ENCODE measurements at places on chromosomes 2 and 18.

- DNase-seq, result no peak
Measured at GRCh38 chr18:68438983-68439382, 275.9 kb downstream of the TMX3 start.

- no peak for DNase-seq
Measured at GRCh38 chr2:199302851-199303250, 154.9 kb downstream of the SATB2 start.

DNA sequence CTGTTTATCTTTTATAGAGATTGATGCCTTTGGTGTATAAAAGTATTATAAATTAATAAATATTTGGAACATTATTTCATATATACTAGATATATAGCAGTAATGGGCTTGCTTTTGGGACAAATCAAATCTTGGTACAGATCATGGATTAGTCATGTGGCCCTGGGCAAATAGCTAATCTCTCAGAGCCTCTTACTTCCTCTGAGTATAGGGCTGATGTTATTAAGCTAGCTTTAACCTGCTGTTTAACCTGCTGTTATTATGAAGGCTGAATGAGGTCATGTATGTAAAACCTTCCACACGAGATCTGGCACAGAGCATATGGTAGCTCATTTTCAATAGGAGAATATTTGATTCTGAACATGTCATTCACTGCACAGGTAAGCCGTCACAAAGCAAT is 5.7 kb downstream of the ITGB6 start:
- DNase-seq, result peak; percentile 50

DNA sequence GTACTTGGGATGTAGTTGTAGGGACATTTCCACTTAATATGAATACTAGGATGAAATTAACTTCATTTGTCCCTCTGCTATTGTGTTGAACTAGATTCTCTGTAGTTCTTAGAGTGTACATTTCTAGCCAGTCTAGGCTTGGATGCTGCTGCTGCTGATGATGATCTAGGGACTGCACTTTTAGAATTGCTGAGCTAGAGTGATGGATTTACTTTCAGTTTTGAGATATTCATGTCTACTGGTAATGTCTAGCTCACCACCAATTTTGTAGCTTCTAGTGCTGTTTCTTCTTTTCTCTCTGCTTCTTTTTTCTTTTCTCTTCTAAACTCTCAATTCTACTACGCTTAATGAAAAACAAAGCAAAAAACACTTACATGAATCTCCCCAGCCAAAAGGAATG is 49.4 kb downstream of the MRPS9 start:
- DNase-seq, result no peak

- peak; percentile 26 for DNase-seq
Measured at GRCh38 chr2:134988994-134989605, 58.1 kb downstream of the MAP3K19 start.

DNA sequence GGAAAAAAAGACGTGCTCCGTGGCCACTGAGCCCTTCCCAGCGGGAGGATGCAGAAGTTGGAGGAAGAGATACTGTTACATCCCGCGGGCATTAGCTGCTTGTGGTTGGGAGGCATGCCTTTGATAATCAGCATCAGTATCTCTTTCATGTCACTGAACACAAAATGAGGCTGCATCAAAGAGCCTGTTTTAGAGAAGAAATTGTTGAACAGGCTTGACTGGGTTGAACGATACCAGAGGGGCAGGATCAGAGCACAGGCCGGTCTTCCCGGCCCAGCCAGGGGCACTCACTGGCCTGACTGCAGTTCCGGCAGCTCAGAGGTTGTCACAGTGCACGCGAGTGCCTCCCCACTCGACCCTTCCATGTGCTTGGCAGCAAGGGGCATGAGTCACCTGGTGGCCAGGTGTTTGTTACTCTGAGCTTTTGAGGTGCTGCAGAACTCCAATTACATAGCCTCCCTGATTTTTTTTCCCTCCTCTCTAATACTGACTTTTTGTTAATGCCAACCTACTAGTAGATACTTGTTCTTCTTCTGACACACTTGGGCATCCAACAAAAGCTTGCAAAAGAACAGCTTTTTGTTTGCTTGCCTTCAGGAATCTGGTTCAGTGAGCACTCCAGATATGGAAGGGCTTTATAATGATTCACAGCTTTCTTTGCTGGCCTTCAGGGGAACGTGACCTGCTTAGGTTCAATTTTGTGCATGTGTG is 121.6 kb downstream of the VAPA start:
- DNase-seq, result no peak

- DNase-seq, result no peak
Measured at GRCh38 chr2:241309684-241310117, 5.8 kb downstream of the HDLBP start.

- no peak for DNase-seq
Measured at GRCh38 chr18:69291755-69292154, 108.9 kb upstream of the DOK6 start.
